Activated T-cell treated with anti-CD3 and anti-CD28 coated beads for 48 hours (primary cell): ENCODE measurements at places on chromosomes 13 and 19.

DNA sequence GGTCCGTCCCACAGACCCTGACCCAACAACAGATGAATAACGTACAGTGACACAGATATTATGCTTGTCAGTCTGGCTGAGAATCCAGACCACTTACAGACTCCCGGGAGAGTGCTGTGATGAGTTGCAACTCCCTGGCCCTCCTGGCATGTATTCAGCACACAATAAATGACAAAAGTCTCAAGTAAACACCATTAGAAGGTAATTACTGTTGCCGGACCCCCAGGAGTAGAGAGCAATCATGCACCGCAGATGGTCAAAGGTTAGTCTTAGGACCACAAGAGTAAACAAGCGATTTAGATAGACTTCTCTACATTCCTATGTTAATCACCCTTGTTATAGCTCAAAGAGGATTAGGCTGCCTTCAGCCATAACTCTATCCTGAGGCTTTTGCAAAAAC, 726.4 kb upstream of the GPC6 start:
- no peak for DNase-seq

- DNase-seq, result no peak
These were observed 13.2 kb downstream of the CLASRP start for GRCh38 chr19:45051929-45052579.

DNA sequence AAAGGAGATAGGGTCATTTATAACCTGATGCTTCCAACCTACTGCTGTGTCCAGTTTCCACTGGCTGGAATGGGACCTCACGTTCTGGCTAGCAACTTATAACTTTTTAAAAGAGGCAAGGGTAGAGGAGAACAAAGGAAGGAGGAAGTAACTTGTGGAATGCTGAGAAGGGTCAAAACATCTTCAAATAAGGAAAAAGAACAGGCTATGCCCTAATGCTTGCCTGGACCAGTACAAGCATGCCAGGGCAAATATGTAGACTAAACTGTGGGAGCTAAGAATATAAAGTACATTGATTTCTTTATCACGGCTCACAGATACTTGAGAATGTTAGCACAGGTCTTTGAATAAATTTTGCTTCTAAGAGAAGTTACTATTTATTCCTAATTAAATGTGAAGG, 1.5 kb upstream of the ZNF561 start:
- no peak for DNase-seq

DNA sequence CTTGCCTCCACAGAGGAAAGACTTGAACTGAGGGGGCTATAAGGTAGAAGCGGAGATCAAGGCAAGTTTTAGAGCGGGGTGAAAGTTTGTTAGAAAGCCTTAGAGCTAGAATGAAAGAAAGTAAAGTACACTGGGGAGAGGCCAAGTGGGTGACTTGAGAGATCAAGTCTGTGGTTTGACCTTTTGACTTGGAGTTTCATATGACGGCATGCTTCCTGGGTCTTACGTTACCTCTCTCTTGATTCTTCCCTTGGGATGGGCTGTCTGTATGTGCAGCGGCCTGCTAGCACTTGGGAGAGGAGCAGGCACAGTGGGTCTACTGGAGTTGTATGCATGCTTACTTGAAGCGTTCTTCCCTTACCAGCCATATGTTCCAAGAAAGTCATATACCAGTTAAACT, 1768.5 kb downstream of the PCDH9 start:
- DNase-seq, result no peak

DNA sequence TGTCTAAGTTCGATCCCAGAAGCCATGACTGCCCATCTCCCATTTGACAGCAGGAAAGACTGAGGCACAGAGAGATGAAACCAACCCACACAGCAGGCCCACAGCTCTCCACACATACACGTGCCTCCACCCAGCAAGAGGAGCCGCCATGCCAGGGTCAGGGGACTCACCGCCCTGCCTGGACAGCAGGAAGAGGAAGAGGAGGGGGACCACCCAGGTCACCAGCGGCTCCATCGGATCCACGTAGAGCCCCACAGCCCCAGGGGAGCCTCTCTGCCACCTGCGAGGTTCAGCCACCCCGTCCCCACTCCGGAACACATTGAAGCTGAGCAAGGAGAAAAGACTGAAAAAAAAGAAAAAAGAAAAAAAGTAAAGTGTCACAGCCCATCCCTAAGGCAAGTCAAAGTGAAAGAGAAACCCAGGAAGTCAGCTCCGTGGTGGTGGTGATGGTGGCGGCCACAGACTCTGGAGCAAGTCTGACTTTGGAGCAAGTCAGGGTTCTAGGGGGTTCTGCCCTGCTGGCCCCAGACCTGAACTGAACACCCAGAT, at the start of gene IL12RB1:
Gene IL12RB1, minus strand, starts transcription at position 345 of the 549 bp plus-strand sequence. Its CDS starts 111 bp downstream, at position 234.
- peak; percentile 43 for DNase-seq

- no peak for DNase-seq
These were observed at the start of gene NLRP12 for GRCh38 chr19:53824134-53824611. Gene NLRP12, minus strand, starts transcription at chr19:53824314. Its CDS starts 140 bp downstream, at chr19:53824174.

DNA sequence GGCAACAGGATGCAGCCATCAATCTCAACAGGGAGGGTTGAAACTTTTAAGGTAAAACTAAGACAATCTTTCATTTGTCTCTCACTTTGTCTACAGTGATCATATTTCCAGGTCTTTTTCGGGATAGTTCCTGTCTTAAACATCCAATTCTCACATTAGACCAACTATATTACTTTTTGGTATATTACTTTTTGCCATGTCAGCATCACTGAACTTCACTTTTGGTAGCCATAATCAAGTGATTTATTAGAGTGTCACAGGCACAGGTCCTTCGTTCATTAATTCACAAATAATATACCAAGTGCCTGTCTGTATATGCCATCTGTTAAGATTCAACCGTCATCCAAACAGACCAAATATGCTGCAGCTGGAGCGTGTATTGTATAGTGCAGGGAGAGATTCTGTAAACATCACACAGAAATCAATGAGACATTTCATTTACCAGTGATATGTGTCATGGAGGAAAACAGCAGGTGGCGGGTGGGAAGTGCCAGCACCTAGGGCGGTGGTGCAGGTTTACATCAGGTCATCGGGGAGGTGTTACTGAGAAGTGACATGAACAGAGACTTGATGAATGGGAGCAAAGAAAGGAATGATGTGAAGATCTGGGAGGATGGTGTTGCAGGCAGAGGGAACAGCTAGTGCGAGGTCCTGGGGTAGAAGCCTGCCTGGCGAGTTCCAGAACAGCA, 24.9 kb downstream of the ARHGEF7 start:
- no peak for DNase-seq

- no peak for DNase-seq
These were observed 2715.0 kb upstream of the PCDH20 start for GRCh38 chr13:64130600-64130999.

DNA sequence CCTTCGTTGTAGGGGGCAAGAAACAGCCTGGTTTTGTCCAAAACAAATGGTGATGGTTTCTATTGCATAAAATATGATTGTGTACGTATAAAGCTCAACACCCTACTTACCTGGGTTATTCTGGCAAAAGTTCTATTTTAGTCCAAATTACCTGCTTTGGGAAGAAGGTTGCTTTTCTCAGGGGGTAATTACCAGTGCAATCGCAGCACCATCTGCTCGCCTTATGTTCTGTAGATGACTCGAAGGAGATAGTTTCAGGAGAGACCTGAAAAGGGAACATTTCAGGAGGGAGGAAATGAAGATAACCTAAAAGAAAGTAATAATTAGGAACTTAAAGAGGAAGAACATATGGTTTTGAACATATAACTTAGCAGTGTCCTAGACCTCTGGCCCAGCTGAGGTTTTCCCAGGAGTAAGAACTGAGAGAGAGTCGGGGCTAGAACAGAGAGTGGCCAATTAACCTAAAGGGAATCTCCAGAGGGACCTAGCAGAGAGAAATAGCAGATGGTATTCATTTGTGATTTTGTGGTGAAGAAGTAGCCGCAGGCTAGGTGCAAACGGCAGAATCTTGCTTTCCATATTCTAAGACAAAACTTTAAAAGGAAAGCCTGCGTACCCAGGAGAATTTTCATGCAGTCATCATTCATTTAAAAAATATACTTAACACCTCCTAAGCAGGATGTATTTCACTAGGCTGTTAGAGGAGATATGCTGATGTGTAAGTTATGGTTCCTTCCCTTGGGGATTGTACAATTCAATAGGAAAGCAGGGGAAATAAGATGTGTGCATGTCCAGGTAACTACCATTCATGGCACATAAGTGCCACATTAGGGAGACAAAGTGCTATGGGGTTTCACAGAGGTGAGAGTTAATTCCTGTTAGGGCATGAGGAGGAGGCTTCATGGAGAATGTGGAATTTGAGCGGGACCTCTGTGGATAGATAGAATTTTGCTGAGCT, 113.0 kb upstream of the SLC10A2 start:
- DNase-seq, result no peak

DNA sequence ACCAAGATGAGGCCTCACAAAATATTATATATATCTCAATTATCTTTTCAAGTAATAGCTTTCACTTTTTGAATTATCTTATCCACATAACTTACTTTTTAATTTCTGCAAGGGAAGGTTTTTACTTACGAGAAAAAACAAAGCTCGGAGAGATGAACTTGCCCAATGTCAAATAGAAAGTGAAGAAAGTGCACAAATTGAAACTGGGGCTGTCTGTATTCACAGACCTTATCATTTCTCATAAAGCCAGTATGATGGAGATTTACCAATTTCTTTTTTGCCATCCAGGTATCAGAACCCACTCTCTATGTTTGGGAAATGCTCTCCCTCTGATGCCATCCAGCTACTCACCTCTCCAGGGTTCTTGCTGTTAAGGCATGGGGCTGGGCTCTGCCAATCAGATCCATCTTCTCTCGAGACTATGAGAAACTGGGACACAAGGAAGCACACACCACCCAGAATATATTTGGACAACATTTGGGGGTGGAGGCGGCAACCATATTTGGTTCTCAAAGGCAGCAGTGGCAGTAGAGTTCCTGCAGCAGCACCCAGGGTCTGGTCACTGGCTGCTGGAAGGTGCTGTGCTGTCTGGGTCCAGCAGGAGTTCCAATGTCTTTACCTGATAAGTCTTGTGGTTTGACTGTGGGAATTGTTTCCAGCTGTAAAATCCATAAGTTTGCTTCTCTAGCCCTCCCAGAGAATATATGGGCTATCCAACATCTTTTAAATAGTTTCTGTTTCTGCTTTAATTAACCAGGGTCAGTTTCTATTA, 45.8 kb upstream of the SCEL start:
- no peak for DNase-seq

DNA sequence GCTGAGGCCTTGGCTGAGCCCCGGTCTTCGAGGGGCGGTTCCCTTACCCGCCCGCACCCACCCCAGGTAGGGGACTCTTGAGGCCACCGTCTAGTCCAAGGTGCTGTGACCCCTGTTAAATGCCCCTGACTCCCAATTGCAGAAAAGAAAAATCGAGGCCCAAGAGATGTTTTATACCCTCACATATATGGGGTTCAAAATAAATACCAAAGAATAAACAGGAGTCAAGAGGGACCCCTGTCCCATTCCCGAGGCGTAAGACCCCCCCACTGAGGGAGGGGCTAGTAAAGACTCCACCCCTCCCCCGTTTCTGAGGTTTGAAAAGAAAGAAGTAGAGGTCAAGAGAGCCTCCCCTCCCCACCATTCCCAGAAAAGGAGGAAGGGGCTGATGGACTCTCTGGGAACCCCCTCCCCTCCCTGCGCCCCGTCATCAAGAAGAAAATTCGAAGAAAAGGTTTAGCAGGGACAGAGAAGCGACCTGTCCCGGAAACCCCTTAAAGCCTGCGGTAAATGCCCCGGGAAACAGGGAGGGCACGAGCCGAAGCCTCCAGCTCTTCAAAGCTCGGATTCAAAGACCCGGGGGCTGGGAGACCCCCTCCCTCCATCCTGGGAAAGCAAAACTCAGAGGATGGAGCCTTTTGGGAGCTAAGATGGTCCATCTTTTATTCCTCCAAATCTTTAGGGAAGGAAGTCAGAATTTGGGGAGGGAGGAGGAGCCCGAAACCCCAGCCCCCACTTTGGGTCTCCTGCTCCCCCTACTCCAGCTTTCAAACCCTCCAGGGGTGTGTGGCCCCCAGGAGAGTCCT, 755 bp upstream of the RAB3A start:
- no peak for DNase-seq

DNA sequence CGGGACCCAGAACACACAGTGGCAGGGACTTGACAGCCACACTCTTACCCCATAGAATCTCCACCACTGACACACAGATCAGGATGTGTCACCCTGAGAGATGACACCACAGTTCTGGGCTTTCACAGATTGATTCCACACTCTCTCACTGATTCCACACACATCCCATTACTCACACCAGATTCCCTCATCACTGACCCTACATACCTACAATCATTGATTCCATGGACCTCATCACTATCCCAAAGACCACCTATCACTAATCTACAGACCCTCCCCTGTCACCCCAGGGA, 57.6 kb upstream of the ZNF527 start:
- no peak for DNase-seq

DNA sequence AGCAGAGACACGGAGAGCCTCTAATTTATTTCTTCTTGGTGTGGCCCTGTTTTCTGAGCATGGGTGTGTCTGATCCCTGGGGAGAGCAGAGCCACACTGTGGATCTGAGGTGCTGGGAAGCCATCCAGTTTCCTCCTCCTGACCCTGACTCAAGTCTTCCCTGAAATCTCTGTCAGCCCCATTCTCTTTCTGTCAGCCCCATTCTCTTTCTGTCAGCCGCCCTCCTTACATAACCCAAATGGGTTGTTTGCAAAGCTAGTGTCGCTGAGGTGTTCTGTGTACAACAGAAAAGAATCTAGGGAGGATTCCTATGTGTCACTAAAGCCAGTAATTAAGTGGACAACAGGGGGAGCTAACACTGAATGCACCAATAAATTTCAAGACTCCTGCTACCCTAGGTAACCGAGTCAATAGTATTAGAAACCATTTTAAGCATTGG, 50.2 kb downstream of the LRCH1 start:
- DNase-seq, result no peak

GRCh38 chr19:16591803-16592556, 19.8 kb upstream of the SLC35E1 start:
- DNase-seq, result no peak

DNA sequence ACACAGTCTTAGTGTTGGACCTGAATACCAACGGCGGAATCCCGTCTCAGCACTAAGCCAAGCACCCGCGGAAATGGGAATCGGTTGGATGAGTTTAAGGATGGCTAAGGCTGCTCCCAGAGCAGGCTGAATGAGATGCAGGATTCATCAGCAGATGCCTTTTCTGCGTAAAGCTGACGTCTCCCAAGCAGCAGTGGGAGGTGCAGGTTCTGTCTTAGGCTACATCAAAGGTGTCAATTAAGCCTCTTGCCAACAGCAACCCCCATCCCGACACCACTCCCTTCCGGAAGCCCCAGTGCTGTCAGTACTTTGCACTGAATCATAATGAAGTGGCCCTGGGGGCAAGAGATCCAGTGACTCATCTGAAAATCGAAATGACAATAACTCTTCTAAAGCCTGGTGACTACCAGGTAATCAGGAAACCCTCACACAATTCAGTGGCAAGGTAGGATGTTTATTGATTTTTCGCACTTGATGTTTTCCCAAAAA, 275.6 kb downstream of the DCLK1 start:
- peak; percentile 1 for DNase-seq

- no peak for DNase-seq
These were observed 112.7 kb downstream of the KDM4B start for GRCh38 chr19:5081443-5082161.

- no peak for DNase-seq
These were observed 1407.7 kb downstream of the EFNB2 start for GRCh38 chr13:105127732-105128131.
